ENCODE measurements at places on chromosomes 1 and 21.
A peak's percentile ranks its signal among the peaks of the same experiment; 100 is the strongest.

DNA sequence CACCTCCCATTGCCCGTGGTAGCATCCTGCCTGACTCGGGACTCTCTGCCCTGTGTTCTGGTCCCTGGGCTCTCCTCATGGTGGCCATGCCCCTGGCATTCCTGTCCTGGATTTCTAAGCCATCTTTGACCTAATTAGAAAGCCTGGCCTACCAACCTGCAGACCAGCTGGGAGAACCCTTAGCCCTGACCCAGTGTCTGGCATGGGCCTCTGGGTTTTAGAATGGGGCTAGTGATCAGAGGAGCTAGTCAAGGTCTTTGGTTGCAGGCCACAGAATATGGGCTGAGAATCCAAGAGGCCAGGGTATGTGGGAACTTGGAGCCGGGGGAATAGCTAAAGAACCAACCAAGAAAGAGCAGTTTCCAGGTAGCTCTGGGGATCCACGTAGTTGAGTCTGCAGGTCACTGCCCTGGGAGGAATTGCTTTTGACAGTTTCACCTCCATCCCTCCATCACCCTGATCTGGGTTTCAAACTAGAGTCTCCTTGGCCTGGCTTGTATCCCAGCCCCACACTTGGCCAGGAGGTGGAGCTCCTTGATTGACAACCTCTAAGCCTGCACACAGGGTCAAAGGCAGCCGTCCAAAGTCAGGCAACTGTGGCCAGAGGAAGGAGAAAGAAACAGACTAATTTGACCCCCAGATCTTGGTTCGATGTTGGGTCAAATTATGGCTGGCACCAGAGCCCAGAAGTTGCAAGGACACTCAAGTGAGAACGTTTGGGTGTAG, 54.7 kb upstream of the ABCG1 start:
- no peak for DNase-seq

DNA sequence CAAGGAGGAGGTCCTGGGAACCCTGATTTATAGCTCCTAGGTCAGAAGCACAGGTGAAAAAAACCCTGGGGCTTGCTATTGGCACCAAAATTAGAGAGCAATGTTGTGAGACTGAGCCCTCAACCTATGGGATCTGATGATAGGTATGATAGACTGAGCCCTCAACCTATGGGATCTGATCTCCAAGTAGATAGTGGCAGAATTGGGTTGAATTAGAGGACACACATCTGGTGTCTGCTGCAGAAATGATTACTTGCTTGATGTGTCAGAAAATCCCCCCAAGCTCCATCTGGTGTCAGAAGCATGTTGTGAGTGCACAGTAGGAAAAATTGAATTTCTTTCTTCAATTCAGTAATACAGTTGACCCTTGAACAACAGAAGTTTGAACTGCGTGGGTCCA, 62.4 kb downstream of the MAP3K21 start:
- DNase-seq: no peak

DNA sequence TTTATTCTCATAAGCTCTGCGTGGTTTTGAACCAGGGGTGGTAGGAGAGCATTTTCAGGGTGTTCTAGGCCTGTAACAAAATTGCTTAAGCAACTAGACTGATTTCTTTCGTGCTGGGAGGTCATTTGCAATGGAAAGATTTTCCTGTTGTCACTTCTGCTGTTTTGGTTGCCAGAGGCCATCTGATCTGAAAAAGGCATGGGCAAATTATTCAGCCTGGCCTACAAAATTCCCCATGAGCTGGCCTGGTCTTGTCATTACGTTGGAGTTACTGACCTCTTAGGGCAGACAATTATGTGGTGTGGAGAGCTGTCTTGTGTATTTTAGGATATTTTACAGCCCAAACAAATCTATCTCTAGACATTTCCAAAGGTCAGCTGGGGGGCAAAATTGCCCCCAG, 444.4 kb upstream of the DAB1 start:
- DNase-seq: no peak

DNA sequence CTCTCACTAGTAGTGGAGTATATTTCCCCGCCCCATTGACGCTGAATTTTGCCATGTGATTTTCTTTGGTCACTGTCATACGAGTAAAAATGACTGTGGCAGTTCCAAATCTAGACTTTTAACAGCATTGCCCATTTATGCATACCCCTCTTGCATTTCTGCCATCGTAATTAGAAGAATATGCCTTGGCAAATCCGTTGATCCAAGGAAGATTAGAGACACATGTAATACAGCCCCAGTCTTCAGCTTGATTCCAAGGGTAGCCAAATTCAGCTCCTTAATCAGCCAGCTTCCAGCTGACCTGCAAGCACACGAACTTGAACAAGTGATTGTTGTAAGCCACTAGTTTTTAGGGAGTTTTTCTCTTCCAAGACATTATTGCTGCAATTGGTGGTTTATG, 290.3 kb upstream of the ADAMTS5 start:
- DNase-seq: no peak

DNA sequence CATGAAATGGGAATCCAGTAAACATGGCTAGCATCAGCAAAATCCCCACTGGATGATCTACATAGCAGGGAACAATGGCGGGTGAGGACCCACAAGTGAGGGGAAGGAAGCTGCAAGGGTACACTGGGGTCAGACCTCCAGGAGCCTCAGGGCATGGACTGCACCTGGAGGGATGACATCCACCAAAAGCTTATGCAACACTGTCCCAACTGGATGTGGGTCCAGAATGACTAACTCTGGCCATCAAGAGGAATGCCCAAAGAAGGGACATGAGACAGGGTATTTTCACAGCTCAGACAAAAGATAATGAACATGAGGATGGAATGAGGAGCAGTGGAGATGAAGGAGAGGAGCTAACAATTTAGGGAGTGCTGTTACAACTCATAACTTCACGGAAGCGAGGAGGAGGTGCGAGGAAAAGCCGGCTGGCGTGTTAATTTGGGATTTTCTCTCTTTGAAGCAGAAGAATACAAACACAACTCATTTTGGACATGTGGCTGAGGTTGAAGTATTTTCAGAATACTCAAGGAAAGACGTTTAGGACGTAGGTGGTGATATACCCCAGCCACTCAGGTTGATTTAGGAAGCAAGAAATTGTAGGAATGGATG, 5.7 kb downstream of the HLCS start:
- no peak for DNase-seq

GRCh38 chr1:113905435-113905861, 322 bp downstream of the DCLRE1B start:
- peak; percentile 26 for DNase-seq

DNA sequence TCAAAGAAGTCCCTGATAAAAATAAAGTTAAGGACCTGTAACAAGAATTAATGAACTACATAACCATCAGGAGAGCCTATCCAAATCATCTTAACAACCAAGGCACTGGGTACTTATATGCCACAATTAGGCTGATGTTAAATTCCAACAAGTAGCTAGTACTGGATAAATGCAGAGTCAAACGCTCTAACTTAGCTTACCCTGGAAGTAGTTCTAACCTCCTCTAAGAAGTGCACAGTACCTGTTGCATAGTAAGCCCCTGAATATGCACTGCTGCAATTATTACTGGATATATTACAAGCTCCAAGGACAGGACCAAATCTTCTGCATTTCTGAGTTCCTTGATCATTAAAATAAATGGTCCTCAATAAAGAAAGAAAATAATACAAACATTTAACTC, 125.8 kb downstream of the RERE start:
- DNase-seq: no peak

DNA sequence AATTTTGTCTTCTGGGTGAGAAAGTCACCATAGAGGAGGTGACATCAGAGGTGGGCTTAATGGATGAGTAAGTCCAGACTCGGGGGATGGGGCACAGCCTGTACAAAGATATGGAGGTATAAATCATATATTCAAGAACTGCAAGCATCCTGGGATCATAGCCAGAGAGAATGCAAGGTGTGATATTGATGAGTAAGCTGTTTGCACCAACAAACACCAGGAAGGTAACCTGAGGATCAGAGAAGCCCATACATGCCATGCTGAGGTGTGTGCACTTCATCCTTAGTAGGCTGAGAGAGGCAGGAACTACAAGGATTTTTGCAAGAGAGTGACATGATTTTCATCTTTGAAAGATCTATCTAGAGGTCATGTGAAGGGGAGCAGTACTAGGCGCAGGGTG, 306.4 kb downstream of the HHAT start:
- no peak for DNase-seq
